ENCODE measurements at places on chromosomes 11 and 22.

DNA sequence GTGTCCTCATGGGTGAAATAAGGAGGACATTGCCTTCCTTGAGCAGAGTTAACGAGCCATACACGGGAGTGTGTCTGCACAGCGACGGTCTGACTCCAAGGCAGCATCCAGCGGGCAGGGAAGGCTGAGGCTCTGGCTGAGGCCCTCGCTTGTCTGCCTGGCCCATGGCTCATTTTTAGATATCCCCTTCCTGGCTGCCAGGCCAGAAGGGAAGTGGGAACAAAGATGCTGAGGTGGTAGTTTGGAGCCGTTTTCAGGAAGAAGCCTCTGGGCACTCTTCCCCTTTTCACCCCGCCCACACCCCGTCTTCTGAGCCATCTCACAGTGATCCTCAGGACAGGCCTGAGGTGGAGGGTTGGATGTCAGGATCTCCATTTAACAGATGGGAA is 3.0 kb upstream of the SLCO2B1 start:
- no peak for DNase-seq

GRCh38 chr11:1436468-1437039 is 46.8 kb downstream of the BRSK2 start:
- DNase-seq = no peak

DNA sequence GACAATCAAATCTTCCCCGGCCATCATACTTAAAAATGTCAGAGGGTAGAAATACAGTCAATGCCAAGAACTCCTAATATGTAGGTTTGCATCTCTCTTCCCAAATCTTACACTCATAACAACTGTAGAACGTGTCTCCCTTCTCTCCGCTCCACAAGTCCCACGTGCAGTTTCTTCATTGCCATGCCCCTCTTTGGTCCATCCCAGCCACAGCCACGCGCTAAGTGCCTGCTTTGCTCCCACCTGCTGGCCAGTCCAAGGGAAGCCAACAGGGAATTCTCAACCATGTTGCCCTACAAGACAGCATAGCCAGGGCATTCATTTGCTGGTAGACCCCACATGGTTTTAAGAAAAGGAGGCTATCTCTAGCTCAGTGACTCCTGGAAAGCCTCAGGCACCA is 420.6 kb upstream of the ISX start:
- peak; percentile 26 for DNase-seq

DNA sequence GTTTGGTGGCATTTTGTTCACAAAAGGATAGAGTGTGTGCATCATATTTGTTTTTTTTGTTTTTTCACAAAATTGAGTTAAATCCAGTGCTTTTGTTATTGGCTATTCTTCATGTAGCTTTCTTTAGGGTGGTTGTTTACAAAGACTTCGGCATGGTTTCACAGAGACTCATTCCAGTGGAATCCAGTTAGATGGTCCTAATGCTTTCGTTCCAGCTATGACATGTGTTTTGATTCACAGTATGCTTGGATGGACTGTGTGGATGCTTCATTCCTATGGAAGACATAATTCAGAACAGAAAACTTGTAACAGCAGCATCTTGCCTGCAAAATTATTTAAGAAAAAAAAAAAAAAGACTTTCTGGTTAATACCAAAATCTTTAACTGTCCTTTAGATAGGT is 97.9 kb downstream of the PDHX start:
- no peak for DNase-seq

DNA sequence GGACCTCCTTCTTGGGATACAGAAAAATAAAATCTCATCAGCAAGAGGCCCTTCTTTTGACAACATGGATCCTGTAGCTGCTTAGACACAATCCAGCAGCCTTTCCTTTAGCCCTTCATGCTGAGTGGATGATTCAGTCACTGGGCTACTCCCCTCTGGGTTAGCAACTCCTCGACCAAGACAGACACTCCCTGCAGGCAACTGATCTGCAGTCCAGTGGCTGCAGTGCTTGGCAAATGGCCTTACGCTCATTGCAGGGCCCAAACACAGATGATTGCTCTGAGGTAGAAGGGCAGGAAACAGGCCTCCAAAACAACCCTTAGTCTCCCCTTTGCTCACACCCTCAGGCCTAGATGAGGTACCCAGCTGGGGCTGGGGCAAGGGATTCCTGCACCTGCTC is 73.2 kb upstream of the OPCML start:
- no peak for DNase-seq

DNA sequence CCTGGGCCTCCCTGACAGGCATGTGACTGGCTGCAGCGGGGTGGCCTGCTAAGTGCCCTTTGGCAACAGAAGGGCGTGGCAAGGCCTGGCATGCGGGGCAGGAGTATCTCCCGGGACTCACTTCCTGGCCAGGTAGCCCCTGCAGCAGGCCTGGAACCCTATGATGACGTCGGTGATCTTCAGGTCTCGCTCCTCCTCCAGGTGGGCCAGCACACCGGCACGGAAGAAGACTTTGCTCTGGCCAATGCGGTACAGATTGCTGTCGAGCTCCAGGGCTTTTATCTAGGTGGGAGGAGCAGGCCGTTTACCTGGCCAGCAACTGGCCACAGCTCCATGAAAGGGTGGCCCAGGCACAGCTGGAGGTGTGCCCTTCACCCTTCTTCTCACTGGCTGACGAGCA is 50.9 kb downstream of the APOL1 start:
- no peak for DNase-seq

- DNase-seq = no peak
These were observed 5.1 kb downstream of the TMEM121B start for GRCh38 chr22:17115945-17116565.

- DNase-seq = no peak
These were observed 52.3 kb downstream of the RAB38 start for GRCh38 chr11:88122956-88123355.

DNA sequence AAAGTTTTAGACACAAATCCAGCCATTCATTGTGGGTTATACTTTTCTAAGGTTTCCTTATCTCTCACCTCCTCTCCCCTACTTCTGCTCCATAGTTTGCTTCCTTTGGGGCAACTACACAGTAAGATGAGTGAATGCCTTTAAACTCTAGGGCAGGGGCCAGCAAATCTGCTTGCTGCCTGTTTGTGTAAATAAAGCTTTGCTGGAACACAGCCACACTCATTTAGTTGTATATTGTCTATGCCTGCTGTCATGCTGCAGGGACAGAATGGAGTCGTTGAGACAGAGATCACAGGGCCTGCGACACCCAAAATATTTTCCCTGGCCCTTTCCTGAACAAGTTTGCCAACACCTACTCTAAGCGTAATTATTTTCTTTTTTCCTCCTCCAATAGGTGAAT is 58.7 kb downstream of the TECTA start:
- DNase-seq = no peak

DNA sequence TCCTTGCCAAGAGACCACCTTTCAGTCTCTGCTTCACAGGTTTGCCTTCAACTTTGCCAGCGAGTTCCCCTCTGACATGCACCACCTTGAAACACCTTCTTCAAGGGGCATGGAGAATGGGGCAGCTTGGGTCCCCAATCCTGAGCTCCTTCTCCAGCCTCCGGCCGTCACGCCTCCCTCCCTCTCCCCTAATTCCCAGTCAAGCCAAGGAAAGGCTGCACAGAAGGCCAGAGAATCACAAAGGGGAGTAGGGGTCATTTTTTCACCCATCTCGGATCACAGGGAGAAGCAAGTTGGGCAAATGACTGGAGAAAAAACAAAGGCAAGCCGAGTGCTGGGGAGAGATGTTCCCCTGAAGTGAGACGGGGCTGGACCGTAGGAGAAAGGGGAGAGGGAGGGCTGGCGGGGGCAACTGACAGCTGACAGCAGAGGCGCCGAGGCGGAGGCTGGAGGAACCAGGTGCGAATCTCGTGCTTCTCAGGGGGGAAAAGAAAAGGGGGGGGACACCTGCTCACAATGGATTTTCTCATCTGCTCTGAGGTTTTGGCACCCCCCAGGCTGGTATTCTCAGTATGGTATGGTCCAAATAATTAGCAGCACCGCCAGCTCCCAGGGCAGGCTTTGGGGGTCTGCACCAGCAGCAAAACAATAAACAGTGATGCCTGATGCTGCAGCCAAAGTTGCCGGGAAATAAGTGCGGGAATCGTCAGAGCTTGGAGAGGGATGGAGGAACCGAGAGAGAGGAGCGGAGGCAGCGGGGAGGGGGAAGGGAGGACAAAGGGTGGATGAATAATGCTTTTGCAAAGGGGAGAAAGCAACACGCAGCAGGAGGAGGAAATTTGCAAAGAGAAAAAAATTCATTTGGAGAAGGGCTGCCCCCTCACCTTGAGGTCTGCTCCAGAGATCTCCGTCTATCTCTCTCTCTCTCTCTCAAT is 644 bp downstream of the YPEL4 start:
- DNase-seq = peak; percentile 31

GRCh38 chr11:46336563-46337180 is 10.6 kb upstream of the DGKZ start:
- no peak for DNase-seq

- DNase-seq = no peak
These were observed 48.8 kb upstream of the ANO1 start for GRCh38 chr11:70029115-70029860.

DNA sequence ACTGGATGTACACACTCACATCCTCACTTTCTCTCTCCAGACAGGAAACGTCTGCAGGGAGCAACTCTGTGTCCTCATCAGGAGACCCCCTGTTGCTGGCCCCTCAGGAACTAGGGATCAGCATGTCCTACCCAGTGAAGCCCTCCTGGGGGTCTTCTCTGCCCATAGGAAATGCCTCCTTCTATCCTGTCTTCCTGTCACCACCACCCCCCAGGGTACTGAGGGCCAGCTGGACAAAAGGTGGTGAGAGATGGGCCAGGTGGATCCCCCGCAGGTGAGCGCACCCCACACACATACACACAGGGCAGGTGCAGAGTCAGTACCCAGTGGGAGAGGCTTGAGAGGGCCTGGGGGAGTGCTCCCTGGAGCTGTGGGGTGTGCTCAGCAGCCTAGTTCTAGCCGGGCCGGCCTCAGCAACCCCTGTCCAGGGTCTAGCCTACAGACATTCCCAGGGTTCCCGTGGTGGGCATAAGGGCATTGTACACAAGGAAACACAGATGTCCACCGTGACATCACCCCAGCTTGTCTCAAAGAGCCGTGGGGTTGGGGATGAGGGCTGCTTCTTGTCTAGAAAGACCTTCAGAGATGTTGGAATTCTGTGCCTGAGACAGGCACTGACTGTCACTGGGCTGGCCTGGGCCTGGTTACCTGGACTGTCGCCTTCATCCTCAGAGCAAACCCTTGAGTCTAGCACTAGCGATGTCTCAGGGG is 9.2 kb downstream of the GP1BB start:
- no peak for DNase-seq

DNA sequence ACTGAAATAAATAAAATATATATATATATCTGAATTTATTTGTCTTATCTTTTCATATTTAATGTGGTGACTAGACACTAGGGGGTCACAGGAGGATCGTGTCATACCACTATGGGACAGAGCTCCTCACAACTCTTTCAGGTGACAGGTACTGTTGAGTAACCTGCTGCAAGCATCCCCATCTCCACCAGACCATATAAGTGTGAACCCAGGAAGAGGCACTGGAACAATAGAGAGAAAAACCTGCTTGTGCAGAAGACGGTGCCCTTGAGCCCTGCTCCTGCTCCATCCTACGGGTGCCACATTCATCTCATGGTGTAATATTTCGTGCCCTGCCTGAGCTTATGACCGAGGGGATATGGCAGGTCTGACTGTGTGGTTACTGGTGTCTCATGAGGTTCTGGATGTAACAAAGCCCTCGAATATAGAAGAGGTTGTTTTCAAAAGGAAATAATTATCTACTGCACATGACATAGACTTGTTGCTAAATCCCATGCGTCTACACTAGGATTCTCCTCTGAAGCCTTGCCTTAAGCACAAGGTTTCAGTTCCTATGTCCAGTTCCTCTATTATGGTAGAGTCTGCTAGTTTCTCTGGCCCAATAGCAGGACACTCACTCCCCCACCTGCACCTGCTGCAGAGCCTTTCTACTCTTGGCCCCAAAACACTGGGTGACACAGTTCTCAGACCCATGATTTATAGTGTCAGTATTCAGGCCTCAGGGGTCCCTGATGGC is 70.4 kb downstream of the GGTLC2 start:
- DNase-seq = no peak

DNA sequence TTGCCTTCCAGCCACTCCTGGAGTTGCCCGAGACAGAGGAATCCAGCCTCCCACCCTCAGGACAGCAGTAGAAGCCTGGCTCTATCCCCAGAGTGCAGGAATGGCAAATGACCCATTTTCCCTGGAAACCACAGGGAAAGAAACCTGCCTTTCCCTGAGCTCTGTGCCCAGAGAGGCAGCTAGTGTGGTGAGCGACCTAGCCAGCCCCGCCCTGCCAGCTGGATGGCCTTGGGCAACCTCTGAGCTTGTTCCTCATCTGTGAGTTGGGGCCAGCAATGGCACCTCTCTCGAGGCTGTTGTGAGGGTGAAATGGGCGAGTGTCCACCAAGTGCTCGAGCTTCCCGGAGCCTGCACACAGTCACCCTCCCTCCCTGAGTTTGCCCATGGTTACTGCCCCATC is 3.7 kb downstream of the OMP start:
- no peak for DNase-seq

DNA sequence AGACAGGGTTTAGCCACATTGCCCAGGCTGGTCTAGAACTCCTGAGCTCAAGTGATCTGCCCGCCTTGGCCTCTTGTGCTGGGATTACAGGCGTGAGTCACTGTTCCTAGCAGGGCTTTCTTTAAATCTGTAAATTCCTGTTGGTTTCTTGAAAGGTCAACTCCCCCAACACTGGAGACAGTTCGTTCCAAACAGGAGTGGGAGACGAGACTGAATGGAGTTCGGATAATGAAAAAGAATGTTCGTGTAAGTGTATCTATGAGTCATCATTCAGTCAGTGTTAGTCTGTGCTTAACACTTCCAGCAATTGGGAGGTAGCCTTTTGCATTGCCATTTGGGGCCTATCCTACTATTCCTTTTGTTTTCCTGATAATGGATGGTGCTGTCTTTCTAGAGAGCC is 10.0 kb upstream of the BACE1-AS start:
- no peak for DNase-seq

- DNase-seq = no peak
These were observed 13.1 kb downstream of the IFT27 start for GRCh38 chr22:36762687-36763260.

- DNase-seq = no peak
These were observed 28.2 kb upstream of the CCDC81 start for GRCh38 chr11:86346513-86346912.

DNA sequence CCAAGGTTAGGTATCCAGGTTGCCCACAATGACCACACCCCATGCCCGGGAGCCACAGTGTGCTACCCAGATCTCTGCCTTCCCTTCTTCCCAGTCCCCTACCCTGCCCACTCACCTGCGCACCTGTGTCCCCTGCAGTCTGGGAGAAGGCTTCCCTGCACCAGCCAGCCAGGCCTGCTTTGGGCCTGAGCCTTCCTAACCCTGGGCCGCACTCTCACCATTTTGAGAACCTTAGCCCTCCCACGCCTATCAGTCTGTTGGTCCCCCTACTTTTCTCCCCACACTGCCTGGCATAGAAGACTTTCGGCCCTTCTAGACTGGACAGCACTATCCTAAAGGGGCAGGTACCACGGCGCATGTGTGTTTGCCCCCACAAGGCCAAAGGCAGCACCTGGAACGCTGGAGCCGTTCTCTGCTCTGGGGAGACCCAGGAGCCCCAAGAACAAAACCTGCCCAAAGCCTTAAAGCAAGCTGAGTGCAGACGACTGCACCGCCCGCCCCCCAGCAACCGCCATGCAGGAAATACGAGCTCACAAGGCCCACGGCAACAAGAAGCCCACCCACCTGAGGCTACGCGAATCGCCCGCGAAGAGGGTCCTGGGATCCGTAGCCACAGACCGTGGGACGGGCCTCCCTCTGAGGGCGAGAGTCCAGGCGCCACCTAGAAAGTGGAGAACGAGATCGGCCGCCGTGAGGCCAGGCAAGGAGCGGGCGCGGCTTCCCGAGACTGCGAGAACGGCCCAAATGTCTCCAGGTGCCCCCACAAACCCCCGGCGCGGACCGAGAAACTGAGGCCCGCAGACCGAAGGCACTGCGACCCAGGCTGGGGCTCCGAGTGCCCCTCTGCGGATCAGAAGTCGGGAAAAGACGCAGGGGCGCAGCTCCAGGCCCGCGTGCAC is 546 bp downstream of the GNB1L start:
- DNase-seq = no peak

Measured in NCI-H82 (cell line).